ENCODE measurements at places on chromosomes 7 and 10.

GRCh38 chr10:127012071-127012768 is 107.0 kb downstream of the DOCK1 start:
- DNase-seq: no peak

- no peak for DNase-seq
Observed at GRCh38 chr10:23630376-23630775, 191.5 kb downstream of the OTUD1 start.

GRCh38 chr7:106045139-106045538 is 67.0 kb downstream of the SYPL1 start:
- no peak for DNase-seq

GRCh38 chr7:74287303-74288033 is 1.7 kb upstream of the CLIP2 start:
- no peak for DNase-seq

DNA sequence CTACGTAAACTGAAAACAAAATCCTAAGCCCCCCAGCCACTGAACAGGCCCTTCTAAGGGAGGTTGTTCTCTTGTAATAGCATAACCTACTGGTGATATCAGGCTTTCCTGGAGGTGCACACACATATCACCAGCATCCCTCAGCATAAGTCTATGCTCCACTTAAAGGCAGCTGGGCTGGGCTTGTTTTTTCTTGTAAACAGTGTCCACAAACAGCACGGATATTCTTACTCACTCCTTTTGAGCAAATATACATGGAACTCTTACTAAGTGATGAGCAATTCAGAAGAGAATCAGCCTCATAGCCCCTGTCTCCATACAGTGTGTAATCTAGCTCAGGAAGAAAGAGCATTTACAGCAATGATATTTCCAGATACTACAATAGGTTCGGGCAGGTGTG is 2.4 kb downstream of the LRIT1 start:
- no peak for DNase-seq

- no peak for DNase-seq
Observed at GRCh38 chr10:79293841-79294581, 53.3 kb upstream of the PPIF start.
